ENCODE measurements at places on chromosomes 12 and 14. TPM values are rescaled to one million over a fixed set of nuclear protein-coding genes. Genes with fewer than 3 reads are reported as not detected.

DNA sequence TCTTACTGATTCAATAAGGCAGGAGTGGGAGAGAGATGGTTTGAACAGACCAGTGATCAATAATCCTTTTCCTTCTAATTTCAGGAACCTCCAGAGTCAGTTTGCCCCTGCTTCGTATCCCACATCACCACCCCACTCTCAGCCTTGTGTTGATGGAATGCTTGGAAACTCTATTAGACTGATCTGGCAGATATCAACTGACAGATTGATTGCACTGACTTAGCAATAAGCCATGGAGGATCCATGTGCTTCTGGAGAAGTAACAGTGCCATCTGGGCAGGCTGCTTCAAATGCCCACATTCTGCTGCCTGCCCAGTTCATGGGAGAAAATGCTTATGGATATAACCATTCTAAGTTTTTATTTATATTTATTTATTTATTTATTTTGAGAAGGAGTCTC lies 218.0 kb downstream of the SLC2A13 start:
- no peak for DNase-seq

DNA sequence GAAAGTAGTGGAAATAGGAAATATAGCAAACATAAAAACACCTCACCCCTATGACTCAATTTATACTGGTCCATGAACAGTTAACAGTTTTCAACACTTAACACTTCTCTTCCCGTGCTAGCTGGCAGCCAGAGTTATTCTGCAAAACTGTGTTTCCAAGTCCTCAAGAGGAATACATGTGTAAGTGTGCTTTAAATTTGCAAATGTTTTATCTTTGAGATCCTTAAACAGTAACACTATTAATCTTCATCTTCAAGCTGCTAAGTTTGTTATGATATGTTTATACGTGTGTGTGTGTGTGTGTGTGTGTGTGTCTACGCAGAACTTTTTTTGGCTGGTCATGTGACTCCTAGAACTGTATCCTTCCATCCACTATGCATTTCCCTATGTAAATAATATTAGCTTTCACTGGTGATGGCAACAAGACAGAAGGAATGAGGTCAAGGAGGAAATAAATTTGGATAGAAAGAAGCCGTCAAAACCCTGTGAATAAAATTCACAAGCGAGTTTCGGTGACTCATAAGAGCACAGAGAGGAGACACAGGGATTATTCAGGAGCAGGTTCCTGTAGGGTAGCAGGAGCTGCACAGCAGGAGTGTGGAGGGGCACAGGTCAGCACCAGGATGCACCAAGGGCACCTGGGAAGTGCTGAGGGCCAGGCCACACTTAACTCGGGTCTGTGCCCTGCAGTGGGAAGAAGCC lies 105.9 kb upstream of the ETV6 start:
- DNase-seq: no peak

GRCh38 chr14:64369201-64369600 lies 19.0 kb upstream of the MTHFD1 start:
- no peak for DNase-seq

DNA sequence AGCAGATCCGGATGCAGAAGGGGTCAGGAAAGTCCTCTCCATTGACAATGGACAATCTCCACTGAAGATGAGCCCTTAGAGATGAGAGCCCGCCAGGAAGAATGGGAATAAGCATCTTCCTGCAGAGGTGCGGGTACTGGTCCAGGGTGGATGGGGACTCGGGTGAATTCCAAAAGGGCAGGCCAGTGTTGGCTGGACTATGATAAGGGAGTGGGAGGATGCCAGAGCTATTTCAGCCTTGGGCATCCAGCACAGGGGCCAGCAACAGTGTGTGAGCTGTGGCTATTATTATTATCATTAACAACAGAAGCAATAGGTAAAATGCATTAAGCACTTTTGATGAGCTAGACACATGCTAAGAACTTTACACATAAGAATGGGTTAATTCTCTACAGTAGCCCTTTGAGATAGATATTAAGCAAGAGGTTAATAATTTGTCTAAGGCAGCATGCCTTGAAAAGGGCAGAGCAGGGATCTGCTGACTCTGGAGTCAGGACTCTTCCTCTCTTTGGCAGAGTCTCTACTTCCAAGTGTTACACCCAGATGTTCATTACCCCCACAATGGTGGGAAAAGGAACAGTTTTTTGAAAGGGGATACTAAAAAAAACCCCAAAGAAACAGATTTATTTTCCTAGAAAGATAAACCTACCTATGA lies 55.2 kb downstream of the PRICKLE1 start:
- DNase-seq: no peak

DNA sequence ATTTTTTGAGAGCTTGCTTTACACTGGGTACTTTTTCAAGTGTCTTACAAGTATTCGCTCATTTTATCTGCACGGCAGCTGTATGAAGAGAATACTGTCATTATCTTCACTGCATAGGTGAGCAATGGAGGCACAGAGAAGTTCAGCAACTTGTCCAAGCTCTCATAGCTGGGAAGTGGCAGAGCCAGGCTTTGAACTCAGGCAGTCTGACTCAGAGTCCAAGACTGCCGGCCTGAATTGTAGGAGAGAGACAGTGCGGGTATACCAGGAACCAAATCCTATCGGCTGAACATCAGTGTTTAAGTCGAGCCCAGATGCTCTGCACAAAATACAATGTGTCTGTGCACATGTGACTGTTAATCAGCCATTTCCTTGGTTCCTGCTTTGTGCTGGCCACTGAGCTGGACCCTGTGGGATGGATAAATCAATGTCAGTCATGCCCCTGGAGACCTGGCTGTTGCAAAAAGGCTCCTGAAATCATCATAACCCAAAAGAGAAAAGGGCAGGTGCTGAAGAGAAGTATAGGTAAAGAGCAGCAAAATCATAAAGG lies 474.6 kb downstream of the DPF3 start:
- no peak for DNase-seq

DNA sequence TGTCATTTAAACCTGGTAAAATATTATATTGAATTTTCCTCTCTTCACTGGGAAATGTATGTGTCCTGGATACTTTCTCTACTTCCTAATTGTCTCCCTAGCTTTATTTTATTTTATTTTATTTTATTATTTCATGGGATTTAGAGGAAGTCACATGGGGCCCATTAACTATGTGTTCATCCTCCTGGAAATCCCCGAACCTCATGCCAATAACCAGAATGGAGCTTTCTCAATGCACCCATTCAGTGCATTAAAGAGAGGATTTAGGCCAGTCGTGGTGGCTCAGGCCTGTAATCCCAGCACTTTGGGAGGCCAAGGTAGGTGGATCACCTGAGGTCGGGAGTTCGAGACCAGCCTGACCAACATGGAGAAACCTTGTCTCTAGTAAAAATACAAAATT lies 1.3 kb upstream of the RPGRIP1 start:
- DNase-seq: no peak

- DNase-seq: no peak
Measured at GRCh38 chr12:28610401-28611114, 420.3 kb downstream of the CCDC91 start.

GRCh38 chr12:18703911-18704310 lies 33.9 kb downstream of the PLCZ1 start:
- DNase-seq: no peak

GRCh38 chr12:107053709-107054108 lies 39.6 kb downstream of the CRY1 start:
- DNase-seq: no peak

GRCh38 chr14:52112336-52113018 lies 43.6 kb upstream of the NID2 start:
- no peak for DNase-seq

DNA sequence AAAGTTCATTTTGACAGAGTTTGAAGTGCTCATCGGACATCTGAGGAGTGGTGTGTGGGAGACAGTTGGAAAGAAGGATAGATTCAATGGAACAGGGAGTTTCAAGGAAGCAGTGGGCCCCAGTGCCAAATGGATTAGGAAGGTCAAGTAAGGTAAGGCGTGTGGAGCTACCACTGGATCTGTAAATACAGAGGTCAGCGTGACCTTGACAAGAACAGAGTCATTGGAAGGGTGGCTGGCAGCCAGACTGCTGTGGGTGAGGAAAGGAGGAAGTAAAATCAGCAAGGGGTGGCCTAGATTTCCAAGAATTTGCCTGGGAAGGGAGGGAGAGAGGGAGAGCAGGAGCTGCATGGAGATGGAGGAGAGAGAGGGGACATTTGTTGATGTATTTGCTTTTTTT lies 68.2 kb upstream of the IGF1 start:
- no peak for DNase-seq

DNA sequence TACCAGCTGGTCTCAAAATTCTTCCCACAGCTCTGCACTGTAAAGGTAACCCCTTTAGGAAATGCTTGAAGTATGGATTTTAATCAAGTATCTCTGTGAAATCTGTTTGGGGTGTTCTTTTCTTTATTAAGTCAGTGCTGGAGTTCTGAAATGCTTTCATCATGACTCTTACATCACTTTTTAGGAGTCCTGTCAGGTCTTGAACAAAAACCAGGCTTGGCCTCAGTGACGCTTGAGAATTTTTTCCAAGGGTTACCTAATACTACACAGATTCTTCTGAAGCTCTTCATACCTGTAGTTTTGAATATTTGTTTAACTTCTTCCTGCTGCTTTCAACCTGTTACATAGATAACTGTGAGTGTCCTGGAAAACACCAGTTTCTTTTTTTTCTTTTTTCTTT lies 47.0 kb upstream of the KCNH3 start:
- no peak for DNase-seq

- DNase-seq: no peak
Measured at GRCh38 chr14:76863724-76864407, 37.7 kb downstream of the LRRC74A start.

DNA sequence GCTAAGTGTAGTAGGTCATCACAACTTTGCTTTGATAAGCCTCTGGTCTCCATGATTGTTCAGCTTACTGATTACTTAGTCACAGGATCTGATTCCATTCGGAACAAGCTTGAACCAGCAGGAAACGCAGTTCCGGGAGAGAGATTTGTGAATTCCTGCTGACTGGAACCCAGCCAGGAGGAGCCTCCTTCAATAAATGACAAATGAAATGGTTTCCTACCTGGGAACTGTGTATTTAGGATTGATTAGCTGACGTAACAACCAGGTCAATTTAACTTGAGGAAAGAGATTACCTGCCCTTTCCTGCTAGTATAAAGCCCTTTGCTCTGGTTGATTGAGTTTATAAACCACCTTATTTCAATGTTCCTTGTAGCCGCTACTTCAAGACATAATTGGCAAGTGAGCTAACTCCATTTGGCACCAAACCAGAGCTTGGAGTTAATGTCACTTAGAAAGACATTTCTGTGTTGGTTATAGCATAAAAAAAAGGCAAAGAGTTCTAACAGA lies 35.1 kb upstream of the KCNH3 start:
- DNase-seq: no peak

GRCh38 chr14:28676479-28676878 lies 90.1 kb upstream of the FOXG1 start:
- no peak for DNase-seq

DNA sequence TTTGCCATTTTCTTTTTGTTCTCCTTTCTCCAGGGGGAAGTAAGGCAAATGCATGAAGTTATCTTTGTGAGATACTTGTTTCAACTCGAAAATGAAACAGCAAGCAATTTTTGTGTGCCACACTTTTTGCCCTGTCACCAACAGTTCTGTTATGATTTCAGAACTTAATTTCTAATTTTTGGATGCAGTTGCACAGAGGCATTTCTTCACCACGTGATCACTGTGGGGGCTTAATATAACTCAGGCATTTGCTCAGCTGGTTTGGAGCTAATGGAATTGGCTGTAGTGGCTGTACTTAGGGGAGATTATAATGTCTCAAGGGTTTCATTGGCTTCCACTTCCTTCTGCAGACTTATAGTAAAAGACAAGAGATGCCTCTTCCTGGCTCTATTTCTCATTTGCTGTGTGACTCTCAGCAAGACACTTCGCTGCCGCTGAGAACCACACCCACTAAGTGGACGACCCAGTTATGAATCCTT lies 452.4 kb downstream of the RAD51B start:
- no peak for DNase-seq

DNA sequence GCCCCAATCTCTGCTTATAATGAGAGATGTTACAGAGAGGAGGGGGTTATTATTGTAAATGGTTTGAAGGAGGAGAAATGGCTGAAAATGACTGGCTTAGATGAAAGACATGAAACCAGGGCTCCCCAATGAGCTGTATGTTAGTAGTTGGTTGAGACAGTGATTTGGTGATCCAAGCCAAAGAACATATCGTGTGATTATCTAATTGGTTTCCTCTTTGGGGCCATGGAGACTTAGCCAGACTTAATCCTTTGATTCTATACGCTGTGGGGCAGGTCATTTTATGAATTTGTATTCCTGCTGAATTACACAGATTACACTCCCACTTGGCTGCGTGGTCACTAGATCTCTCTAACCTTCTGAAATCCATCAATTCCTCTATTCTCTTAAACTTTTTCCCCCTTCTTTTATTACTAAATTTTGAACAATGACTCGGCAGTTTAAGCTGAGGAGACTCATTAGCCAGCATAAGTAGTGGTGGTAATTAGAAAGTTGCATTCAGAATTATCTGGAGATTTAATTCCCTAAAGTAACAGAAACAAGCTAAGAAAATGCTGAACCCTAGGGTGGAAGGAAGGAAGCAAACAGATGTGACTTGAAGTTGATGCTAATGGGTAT lies 5.3 kb downstream of the TTC8 start:
- no peak for DNase-seq

DNA sequence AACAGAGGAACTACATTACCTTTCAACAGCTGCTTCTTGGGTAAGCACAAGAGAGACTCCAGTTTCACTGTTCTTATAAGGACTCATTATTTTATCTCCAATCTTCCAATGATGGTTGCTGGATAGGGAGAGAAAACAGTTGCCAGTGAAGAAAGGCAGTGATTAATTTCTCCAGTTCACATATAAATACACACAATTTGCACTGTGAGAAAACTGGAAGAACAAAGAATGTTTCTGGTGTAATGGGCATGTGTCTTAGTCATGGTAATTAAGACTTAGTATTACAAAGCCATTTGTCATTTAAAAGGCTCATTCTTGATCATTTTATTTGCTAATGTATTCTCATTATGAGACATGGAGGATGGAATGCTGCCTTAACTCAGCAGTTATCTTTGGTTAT lies 78.0 kb upstream of the FAR2 start:
- DNase-seq: no peak

- DNase-seq: no peak
Measured at GRCh38 chr14:87207756-87208155, 785.2 kb downstream of the GALC start.

DNA sequence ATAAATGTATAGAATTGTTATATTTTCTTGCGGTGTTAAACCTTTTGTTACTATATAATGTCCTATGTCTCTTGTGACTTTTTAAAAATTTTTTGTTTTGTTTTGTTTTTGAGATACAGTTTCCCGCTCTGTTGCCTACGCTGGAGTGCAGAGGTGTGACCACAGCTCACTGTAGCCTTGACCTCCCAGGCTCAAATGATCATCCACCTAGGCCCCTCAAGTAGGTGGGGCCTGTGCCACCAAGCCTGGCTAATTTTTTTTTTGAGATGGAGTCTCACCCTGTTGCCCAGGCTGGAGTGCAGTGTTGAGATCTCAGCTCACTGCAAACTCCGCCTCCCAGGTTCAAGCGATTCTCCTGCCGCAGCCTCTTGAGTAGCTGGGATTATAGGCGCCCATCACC lies 26.5 kb upstream of the RCOR1 start:
- no peak for DNase-seq

The ACSM4 gene
- not detected for total RNA-seq

The LRP1-AS gene
- total RNA-seq: not detected

The CMKLR1 gene
- total RNA-seq: 0.22 TPM

The STYK1 gene
- total RNA-seq: not detected

The RNU4-1 gene
- 2,168 TPM for total RNA-seq

The E2F7 gene
- total RNA-seq: 0.42 TPM

The KRT75 gene
- not detected for total RNA-seq

The ITGA7 gene
- total RNA-seq: 0.70 TPM

All from T-helper 17 cell (primary cell).